ENCODE measurements at places on chromosomes 7 and 10.

GRCh38 chr7:2376351-2377154, 21.9 kb downstream of the EIF3B start:
- no peak for DNase-seq

GRCh38 chr10:60666221-60666620, 112.1 kb upstream of the CDK1 start:
- DNase-seq: no peak

- DNase-seq: no peak
Measured at GRCh38 chr7:105210721-105211205, 178.0 kb downstream of the SRPK2 start.

- DNase-seq: no peak
Measured at GRCh38 chr10:593016-593415, 96.5 kb downstream of the DIP2C start.

GRCh38 chr7:29922921-29923700, 66.5 kb downstream of the SCRN1 start:
- no peak for DNase-seq

DNA sequence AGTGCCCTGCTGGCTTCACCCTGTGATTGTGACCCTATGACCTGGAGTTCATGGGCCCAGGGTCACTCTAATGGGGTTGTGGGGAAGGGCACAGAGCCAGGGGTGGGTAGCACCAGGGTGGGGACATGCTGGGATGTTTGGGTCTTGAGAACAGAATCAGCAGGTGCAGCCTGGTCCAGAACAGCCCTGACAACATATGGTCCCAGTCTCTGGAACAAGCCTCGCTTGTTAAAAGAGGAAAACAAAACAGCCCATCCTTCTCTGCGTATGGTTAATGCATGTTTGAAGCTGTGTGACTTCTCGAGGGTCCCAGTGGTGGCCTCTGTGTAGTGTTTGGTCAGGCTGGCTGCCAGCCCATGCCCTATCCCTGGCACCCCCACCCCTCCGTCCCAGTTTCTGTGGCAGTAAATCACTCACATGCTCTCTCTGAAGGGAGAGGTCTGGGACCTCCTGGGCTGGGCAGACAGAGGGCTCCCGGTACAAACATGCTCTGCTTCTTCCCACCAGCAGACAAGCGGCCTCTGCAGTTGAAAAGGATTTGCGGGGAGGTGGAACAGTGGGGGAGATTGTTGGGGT, 79.4 kb downstream of the FAM241B start:
- no peak for DNase-seq

DNA sequence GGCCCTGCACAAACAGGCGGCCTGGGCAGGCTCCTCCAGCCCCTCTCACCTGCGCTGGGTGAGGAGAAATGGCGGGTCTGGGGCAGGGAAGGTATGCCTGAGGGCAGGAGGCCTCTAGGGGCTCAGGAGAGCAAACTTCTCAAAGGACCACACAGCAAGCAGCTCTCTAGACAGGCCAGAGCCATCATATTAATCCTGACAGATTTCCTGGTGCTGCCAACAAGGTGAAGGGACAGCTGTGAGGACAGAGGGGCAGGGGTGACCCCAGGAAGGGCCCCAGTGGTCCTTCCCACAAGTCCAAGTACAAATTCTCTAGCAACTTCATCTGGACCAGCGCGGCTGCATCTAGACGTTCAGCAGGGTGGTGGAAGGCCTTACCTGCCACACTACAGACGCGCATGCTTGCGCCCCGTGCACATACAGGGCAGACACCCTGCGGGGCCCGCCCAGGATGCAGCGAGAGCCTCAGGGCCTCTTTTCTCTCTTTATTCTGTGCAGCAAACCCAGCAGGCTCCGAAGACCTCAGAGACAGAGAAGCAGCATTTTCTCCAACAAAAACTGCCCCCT, 62.1 kb downstream of the ZRANB1 start:
- no peak for DNase-seq

DNA sequence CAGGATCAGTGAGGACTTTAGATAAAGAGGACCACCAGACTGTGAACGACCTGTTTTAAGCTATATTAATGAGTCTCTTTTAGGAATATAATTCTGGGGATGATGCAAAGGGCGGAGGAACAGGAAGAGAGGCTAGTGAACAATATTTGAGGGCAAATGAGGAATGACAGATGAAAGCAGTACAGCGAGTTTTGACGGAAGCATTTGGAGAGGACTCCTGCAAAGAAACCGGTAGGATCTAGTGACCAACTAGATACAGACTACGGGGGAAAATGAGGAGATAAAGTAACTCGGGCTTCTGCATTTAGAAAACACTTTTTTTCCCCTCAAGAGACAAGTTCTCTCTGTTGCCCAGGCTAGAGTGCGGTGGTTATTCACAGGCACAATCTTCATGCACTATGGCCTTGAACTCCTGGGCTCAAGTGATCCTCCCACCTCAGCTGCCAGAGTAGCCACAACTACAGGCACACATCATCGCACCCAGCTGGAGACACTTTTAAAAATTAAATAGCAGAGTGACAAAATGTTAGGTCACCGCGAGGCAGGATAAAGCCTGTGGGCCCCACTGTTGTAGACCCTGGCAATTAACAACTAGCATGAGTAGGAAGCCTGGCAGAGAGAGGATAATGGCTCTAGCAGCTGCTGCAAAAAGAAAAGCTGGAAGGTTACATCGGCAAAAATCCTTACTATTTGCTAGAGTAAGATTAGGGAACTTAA, 143.2 kb downstream of the SRPK2 start:
- no peak for DNase-seq

- DNase-seq: no peak
Measured at GRCh38 chr7:107158028-107158427, 10.8 kb upstream of the HBP1 start.

DNA sequence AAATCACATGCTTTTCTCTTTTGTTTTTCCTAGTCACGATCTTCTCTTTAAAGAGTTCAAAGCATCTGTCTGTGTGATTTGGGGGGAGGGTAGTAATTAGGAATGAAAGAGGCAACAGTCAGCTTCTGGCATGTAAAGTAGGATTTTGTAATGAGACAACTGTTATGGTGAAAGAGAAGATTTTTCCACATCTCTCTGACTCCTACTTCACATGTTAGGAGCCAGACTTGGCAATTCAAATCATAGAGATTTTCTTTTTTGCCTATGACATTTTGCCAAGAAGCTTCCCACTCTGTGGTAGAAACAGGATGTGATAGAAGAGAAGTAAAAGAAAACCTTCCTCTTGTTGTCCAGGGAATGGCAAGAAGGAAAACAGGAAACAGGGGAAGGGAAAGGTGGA, 38.3 kb upstream of the KLHL7 start:
- DNase-seq: no peak

DNA sequence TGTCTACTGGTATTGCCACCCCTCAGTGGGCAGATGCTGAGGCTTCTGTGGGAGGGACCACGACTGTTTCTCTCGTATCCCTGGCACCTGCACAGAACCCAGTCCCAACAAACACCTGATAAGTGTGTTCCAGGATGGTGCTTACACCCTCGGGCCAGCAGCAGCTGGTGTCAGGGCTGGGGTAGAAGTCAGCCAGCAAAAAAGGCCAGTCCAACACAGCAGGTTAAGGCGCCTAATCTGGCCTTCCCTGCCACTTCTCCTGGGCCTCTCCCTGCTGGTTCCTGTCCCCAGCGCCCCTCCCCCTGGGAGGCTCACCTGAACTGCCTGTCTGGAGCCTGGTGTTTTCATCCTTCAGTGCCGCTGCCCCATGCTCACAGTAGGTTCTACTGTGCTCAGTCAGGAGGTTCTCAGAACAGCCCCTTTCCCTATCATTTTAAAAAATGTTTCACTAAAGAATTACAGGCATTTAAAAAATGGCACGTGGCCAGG, 20.0 kb downstream of the PODXL start:
- no peak for DNase-seq

- DNase-seq: no peak
Measured at GRCh38 chr10:200405-200804, 65.2 kb downstream of the ZMYND11 start.

DNA sequence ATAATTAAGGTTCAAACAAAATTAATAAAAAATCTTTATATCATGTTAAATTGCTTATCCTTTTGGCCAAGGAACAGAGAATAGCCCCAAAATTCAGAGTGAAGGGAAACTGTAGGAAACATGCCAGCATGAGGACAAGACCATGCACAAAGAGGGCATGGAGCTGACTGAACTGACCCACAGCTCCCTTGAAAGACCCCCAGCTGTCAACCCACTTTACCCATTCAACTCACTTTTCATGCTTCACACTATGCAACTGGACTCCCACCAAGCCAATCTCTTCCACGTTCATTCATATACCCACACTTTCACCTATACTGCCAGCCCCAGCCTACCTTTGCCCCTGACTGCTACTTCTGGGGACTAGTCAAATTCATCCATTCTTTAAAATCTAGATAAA, 10.2 kb downstream of the FBXW4 start:
- DNase-seq: no peak

GRCh38 chr10:115937768-115938056, 335.3 kb downstream of the GFRA1 start:
- DNase-seq: no peak

GRCh38 chr7:159175792-159176191, 31.1 kb upstream of the VIPR2 start:
- DNase-seq: no peak

DNA sequence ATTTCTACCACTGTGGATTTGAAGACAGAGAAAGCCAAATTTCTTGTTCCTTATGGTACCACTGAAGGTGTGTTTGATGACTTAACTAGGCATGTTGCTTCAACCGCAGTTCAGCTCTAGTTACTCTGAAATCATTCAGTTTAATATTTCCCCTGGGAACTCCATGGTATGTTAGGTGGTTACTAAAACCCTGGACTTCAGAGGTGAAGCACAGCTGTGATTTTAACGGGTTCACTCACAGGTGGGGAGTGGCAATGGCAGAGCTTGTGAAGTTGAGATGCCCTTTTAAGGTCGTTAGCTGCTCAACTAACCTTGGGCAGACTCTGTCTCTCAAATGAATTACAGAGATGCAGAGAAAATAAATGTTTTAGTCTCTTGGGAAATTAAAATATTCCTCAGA, 163.6 kb upstream of the PHYHIPL start:
- no peak for DNase-seq

- DNase-seq: no peak
Measured at GRCh38 chr10:19826712-19827111, 10.5 kb downstream of the PLXDC2 start.

- no peak for DNase-seq
Measured at GRCh38 chr10:103184615-103185014, 8.5 kb downstream of the NT5C2 start.

- no peak for DNase-seq
Measured at GRCh38 chr10:58885686-58886345, 290.6 kb upstream of the PHYHIPL start.

DNA sequence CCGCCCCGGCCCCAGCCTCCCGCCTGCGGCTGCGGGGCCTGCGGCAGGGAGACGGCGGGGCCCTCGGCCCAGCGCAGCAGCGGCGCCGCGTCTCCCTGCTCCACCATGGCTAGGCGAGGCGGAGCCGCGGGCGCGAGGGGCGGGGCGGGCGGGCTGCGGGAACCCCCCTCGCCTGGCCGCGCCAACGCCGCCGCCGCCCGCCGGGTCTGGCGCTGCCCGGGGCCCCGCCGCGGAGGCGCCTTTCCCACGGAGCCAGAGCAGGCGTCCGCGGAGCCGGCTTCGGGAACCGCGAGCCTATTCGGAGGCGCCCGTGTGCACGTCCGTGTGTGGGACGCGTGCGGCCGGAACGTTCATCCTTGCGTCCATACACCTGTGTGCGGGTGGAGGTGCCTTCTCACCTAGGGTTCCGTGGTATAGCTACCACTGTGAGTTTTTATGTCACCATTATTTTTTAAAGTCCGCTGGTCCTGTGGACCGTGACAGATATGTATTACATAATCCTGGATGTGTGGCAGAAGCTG, at the start of gene DENND11:
DENND11 (minus strand) TSS at position 120 of the 521 bp plus-strand sequence; CDS start at position 107, 13 bp downstream.
- peak; percentile 37 for DNase-seq
